ENCODE measurements at places on chromosomes 6 and 20.

- DNase-seq: no peak
Measured at GRCh38 chr6:134539865-134540323, 222.0 kb upstream of the SGK1 start.

GRCh38 chr6:41291717-41292116 is 5.2 kb upstream of the TREM1 start:
- DNase-seq: no peak

DNA sequence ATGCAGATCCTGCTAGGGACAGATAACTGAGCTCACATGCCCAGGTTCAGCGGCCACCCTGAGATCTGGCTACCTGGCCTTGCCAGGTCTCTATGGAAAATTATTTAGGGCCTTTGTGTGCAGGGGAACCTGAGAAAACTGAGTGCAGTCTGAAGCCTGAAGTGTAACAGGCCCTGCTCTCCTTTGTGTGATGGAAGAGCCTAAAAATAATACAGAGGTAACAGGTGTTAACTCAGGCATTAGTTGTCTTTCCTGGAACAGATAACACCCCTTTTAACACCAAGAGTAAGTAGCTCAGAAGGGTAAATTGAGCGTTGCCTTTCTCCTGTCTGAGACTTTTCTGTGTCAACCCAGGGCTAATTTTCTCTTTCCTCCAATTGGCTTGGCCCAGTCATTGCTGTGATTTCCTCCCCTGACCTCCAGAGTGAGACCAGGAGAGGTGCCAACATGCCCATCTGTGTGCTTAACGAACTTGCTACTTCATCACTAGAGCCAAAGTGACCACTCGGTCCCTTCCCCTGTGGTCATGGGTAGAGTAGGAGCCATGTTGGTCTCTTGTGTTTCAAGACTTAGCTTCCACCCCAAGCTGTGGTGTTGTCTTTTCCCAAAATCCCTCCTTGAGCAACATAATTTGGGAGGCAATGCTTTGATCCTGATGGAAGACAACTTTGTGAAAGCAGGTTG is 304.4 kb upstream of the JAG1 start:
- DNase-seq: no peak

DNA sequence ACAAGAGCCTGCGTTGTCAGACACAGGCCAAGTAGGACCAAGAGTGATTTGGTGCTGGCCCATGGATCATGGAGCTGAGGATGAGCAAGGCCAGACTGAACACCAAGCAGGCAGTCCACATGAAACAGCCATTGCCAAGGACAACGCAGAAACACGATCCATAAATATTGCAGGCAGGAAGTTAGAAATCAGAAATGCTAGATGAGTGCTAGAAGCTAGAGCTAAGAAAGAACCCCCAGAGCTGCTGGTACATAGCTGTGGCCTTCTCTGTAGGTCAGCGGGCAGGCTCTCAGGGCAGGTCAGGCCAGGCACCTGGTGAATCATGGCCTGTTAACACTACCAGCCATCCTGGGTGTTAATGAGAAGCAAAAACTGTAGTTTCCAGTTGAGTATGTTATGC is 119.7 kb downstream of the ALDH8A1 start:
- DNase-seq: no peak

DNA sequence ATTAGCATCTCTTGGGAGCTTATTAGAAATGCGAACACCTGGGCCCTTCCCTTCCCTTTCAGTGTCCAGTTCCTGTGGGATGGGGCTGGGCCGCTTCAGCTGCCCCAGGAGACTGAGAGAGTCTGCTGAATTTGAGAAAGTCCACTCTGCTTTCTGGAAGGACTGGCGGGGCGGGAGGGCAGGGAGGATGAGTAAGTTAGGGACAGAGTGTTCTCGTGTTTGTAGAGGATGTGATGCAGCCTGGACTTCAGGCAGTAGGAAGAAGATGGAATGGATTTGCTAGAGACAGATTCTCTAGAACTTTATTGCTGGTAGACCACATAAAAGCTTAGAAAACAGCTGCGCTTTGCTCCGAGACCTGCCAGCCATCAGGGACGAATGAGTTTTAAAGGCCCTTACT is 1.1 kb upstream of the TULP4 start:
- no peak for DNase-seq

DNA sequence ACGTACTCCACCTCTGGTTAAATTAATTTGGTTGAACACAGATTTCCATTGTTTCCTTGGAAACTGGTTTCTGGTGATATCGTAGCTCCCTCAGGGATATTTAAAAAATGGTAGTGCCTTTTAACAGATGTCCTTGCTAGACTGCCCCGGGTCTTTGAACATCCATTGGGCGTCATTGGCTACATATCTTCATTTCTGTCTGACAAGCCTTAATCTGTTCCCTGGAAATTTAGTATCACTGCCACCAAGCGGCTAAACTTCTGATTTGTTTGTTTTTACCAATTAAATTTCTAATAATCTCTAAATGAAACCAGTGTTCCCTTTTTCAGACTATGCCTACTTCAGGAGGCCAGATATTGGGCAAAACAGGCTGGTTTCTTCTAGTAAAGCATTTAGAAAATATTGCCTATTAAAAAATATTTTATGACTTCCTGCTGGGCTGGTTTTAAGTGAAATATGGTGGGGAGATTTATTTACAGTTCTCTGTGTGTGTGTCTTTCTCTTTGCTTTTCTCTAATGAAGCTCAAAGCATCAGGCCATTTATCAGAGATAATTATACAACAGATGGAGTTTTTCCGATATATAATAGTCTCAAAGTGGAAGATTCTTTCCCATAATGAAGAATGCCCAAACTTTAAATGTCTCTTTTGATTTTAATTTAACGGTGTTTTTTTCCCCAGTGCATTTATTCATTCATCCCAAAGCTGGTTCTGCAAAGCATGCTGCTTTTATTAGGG is 249.5 kb downstream of the ZFAND3 start:
- DNase-seq: no peak

DNA sequence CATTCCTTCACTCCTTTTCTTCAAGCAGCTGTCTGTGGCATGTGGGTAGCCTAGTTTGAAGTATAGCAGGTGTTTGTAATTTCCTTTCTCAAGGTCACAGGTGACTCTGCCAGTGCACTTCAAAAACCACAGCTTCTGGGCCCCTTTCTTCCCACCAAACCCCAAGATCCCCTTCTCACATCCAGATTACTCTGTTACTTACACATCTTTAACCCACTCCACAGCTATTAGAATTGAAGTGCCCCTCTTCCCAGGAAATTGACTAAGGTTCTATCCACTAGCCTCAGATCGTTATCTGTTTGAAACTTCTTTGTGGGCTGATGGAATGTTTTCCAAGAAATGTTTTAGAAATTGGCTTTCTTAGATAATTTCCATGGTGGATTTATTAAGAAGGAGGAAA is 150.8 kb downstream of the AHI1 start:
- DNase-seq: no peak

DNA sequence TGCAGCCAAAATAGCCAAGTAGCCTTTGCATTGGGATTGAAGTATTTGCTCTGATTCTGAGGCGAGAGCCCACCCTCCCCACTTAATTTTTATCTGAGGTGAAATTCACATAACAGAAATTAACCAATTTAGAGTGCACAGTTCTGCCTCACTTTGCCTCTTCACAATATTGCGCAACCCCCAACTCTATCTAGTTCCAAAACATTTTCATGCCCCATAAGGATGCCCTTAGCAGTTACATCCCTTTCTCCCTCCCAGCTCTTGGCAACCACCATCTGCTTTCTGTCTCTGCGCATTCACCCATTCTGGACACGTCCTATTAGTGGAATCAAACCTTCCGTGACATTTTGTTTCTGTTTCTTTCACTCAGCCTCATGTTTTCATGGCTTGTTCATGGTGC is 9.0 kb downstream of the MAS1L start:
- DNase-seq: no peak

DNA sequence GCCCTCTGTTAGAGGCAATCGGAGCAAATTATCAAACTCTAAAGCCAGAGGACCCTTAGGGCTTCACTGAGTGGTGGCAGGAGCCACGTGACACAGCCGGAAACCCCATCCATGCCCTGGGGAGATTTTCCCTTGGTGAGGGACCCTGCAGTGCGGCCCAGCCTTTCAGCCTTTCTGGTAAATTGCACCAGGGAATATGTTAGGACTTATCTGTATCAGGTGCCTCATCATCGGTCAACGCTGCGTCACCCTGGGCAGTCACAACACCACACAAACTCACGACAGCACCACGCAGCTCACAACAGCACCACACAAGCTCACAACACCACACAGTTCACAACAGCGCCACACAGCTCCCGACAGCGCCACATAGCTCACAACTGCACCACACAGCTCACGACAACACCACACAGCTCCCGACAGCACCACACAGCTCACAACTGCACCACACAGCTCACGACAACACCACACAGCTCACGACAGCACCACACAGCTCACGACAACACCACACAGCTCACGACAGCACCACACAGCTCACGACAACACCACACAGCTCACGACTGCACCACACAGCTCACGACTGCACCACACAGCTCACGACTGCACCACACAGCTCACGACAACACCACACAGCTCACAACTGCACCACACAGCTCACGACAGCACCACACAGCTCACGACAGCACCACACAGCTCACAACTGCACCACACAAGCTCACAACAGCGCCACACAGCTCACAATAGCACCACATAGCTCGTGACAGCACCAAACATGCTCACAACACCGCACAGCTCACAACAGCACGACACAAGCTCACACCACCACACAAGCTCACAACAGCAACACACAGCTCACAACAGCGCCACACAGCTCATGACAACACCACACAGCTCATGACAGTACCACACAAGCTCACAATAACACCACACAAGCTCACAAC is 199.0 kb downstream of the DLL1 start:
- DNase-seq: no peak

GRCh38 chr6:49097116-49097515 is 365.9 kb downstream of the MMUT start:
- no peak for DNase-seq

DNA sequence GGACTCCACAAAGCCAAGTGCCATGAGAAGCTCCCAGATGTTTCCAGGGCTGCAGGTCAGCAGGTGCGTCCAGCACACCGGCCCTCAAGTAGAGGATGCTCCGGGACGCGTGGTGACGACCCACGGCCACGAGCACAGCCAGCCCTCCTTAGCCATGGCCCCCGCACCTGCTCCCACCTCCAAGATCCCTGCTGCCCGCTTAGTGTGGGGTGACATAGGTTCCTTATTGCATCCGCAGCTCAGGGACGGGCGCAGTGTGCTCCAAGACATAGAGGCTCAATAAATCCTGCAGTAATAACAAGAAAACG is 138.1 kb upstream of the RPS6KA2 start:
- DNase-seq: no peak

DNA sequence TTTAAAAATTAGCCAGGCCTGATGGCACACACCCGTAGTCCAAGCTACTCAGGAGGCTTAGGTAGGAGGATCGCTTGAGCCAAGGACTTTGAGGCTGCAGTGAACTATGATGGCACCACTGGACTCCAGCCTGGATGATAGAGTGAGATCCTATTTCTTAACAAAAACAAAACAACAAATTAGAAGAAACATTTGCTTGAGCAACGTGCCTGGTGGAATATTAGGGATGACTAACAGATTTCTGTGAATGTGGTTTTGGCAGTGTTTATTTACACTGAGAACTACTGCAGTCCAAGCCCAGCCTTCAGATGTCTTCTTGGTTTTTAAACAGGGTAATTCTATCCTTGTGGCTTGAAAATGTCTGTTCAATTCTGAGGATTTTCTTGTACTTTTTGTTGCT is 9.2 kb downstream of the PPP1R3G start:
- DNase-seq: no peak

DNA sequence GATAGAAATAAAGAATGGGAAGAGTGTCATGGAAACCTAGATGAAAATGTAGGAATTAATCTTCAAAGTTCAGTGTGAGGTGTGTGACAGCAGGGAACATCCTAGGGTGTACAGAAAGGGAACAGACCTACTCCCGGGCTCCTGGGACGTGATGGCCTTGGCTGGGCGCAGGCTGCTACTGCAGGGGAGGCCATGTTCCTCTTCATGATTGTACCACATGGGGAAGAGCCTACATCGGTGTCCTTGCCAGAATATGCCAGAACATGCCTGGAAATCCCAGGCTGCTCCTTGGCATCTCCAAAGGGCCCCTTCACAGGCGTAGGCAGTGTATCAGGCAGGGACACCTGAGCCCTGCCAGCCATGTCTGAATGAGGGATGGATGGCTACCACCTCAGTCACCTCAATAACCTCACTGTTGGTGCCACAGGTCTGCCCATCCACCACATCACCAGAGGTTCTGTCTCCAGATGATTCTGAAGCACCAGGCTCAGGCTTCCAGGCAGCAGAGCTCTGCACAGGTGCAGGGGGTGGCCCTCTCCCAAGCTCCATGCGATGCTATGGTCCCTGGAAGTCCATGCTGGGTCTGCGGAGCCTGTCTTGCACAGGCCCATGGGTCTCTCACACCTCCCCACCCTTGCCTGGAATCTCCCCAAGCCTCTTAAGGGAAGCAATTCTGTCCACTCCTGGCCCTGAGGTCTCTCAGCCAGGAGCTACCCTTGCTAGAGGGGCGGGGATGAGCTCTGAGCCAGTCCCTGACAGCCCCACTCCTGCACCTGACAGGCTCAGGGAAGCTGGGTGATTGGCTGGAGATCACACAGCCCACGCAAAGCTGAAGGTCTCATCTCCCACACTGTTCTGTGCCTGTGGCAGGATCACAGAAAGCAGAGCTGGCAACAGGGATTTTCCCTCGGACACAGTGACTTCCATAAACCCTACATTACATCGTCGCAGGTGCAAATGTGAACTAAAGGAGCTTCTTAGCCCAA is 20.2 kb downstream of the RAMACL start:
- DNase-seq: no peak

- no peak for DNase-seq
Measured at GRCh38 chr20:38223743-38224100, 36.8 kb downstream of the KIAA1755 start.

DNA sequence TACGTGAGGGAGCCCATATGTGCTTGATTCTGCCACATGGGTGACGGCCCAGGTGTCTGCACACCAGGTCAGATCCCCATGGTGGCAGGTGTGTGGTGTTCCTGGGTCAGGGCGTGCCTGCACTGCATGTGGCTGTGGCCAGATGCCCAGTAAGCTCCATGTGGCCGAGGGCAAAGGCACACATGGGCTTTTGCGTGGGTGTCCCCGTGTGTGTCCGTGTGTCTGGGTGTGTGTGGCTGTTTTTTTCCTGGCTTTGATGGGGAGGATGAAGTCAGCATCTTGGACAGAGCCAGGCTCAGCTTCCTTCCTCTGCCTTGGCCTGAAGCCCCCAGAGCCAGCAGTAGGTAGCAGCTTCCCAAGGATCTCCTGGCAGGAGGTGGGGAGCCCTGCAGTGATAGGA is 1.5 kb upstream of the TNXB start:
- DNase-seq: no peak

DNA sequence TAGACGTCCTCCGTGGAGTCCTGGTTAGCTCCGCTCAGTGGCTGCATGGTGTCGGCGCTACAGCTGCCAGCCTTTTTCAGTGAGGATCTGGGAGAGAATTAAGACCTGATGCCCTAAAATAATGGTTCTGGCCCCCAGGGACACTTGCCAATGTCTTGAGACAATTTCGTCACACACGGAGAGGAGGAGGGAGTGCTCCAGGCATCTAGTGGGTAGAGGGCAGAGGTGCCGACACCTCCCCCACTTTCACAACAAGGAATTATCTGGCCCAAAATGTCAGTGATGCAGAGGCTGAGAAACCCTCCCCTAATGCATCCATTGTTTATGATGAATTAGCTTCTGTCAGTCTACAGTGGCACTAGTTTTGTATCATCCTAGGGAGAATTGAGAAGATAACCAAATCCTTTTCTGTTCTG is 24.4 kb downstream of the TMEM181 start:
- DNase-seq: no peak

- no peak for DNase-seq
Measured at GRCh38 chr20:25608774-25609173, 15.0 kb downstream of the NANP start.

GRCh38 chr6:155129744-155130143 is 134.1 kb upstream of the CLDN20 start:
- DNase-seq: no peak

Measured in CD4-positive, alpha-beta T cell treated with Interleukin-2 at 100 ng/mL for 4 hours (primary cell).